ENCODE measurements at places on chromosomes 13 and 19. TPM values are rescaled to one million over a fixed set of nuclear protein-coding genes. Genes with fewer than 3 reads are reported as not detected.

- no peak for DNase-seq
These were observed 30.1 kb downstream of the KLF12 start for GRCh38 chr13:74103970-74104555.

DNA sequence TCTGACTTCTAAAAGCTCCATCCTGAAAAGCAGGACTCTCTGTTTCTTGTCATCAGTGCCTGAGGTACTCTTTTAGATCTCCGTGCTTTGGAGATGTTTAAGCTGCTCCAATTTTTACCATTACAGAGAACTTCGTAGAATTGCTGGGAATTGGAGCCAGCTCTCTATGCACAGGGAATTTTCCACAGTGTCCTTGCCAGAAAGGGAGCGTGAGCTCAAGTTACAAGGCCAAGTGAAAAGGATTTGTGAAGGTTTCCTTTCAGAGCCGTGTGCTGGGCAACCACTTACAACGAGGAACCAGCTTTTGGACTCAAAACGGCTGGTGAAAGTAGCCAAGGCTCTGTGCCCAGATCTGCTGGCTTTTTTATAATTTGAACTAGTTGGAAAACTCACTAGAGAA lies 82.6 kb downstream of the NUFIP1 start:
- DNase-seq = peak; percentile 69

GRCh38 chr19:53467485-53468262 lies at the start of gene ZNF813:
Gene ZNF813 (plus strand): TSS chr19:53467733. CDS start chr19:53483823, 16,090 bp downstream.
- DNase-seq = peak; percentile 60

DNA sequence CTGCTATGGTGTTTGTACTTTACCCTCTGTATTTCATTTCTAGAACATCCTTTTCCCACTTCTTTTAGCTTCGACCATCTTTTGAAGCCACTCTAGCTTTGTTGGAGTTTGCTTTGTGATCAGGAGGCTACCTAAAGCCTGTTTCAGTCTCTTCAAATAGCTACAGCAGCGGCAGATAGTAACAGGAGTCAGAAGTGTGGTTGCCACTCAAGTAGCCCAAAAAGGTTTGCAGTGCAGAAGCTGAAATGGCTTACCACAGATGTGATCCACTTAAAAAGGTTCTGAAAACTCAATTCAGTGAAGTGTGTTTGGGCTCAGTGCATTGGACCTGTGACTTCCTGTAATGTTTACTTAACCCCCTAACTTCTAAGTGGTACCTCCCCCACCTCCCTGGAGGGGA lies 26.2 kb downstream of the WASF3 start:
- DNase-seq = no peak

ZNF431 gene
- 22.7 TPM for total RNA-seq

DNA sequence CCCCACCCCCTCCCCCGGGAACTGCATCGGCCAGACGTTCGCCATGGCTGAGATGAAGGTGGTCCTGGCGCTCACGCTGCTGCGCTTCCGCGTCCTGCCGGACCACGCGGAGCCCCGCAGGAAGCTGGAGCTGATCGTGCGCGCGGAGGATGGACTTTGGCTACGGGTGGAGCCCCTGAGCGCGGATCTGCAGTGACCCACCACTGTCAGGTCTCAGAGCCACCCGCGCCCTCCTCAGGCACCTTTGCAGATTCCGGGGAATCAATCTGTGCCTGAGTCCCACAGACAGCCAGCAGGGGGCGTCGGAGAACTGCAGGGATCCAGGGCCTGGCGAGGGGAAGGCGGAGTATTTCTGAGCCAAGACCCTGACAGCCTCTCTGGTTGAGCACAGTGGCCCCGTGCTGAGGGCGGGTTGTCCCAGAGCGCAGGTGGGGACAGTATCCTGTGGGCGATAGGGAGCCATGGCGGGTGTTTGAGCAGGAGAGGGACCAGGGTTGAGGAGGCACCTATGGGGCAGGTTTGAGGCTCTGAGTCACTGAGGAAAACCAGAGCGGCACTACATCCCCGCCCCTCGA lies 30.4 kb upstream of the CYP4F8 start:
- DNase-seq = peak; percentile 15

DNA sequence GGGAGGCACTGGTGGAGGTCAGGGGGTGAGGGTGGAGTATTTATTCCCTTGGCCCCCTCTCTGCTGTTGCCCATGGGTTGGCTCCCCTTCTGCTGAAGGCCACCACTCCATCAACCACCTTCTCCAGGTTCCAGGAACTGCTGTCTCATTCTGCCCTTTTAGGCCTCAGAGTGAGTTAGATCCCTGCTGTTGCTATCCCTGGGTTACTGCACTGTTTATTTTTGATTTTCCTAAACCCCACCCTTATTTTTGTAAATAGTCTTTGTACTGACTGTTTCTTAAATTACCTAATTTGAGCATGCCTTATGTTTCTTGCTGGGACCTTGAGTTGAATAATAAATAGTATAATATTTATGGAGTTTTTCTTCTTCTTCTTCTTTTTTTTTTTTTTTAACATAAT lies 132.8 kb downstream of the RGCC start:
- DNase-seq = no peak

DNA sequence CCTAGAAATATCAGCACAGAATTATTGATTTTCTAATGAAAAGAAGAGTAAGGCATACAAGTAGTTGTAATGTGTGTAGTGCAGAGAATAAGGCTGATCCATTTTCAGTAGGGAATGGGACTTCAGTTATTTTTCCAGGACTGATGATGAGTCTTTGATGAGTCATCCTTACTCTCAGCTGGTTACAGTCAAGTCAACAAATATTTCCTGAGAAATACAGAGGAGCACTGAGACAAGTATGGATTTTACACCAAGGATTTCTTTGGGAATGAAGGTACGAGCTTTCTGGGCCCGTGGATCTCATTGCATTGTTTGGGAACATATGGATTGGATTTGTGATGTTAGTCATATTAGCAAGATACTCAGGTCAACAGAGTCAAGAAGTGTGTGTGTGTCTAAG lies 502.7 kb downstream of the FGF9 start:
- DNase-seq = no peak

DNA sequence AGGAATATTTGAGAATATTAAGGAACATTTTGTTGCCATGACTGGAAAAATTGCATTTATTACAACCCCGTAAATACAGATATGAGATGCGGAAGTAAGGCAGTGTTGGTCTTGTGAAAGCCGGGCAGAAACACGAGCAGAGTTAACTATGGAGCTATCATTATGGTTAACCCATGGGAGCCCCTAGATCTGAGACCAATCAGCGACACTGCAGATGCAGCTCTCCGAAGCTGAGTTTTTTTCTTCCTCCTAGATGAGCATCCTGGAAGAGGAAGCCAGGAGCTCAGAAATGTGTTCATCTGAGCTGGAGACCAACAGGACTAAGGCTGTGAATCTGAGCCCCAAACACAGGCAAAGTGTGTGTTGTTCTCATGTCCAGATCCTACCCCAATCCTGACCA lies 123.0 kb upstream of the KL start:
- DNase-seq = no peak

Data from astrocyte (in vitro differentiated cells and primary cell).